ENCODE measurements at places on chromosomes 7 and 10. TPM values are rescaled to one million over a fixed set of nuclear protein-coding genes. Genes with fewer than 3 reads are reported as not detected.

DNA sequence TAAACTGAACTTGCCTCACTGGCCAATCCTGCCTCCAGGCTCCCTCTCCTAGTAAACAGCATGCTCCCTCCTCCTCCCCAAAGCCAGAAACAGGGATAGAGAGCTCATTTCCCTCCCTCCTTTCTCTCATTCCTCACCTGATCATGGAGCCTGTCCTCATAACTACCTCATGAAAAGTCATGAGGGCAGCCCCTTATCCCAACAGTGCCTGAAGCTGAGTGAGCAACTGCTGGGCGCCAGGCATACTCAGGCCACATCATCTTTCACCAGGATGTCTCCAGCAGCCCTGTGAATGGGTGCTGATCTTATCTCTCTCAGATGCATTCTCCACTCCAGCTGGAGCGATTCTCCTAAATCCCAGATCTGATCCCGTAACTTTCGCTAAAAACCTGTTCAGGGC lies 307.2 kb downstream of the PRPF18 start:
- peaks cover 4% of the 10 kb centered on the region for H3K27me3 ChIP-seq
- no peaks in the 10 kb centered on the region for H3K36me3 ChIP-seq
- no peaks in the 10 kb centered on the region for H3K4me1 ChIP-seq
- H3K27ac ChIP-seq = no peak overlapping the region
- no peak overlapping the region for H3K4me3 ChIP-seq
- no peak for DNase-seq

Gene MSS51
- 1.8 TPM for total RNA-seq

Gene CTTNBP2
- 3.9 TPM for total RNA-seq

DNA sequence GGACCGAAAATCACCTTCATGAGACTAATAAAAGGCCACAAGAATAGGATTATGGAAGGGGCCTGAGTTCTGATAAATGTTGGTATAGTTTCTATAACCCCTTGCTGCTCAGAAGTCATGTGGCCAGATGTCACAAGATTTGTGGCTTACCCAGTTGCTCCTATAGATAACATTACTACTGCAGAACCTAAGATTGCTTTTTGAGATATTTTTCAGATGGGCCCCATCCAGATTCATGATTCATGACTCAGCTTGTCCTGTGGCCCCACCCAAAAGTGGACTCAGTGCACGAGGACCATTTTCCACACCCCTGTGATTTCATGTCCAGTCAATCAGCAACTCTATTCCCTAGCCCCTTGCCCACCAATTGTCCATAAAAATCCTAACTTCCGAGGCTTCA lies 209.0 kb downstream of the ACTR3B start:
- DNase-seq = no peak
- no peaks in the 10 kb centered on the region for H3K4me1 ChIP-seq
- no peaks in the 10 kb centered on the region for H3K36me3 ChIP-seq
- H3K27me3 ChIP-seq = no peaks in the 10 kb centered on the region

- no peak for DNase-seq
- no peak overlapping the region for H3K4me3 ChIP-seq
- H3K27ac ChIP-seq = no peak overlapping the region
- H3K36me3 ChIP-seq = no peaks in the 10 kb centered on the region
Measured at GRCh38 chr7:158620839-158621441, 33.3 kb upstream of the PTPRN2 start.

Gene ABCB1
- total RNA-seq = 14.1 TPM

Gene SNX8
- 34.5 TPM for total RNA-seq

DNA sequence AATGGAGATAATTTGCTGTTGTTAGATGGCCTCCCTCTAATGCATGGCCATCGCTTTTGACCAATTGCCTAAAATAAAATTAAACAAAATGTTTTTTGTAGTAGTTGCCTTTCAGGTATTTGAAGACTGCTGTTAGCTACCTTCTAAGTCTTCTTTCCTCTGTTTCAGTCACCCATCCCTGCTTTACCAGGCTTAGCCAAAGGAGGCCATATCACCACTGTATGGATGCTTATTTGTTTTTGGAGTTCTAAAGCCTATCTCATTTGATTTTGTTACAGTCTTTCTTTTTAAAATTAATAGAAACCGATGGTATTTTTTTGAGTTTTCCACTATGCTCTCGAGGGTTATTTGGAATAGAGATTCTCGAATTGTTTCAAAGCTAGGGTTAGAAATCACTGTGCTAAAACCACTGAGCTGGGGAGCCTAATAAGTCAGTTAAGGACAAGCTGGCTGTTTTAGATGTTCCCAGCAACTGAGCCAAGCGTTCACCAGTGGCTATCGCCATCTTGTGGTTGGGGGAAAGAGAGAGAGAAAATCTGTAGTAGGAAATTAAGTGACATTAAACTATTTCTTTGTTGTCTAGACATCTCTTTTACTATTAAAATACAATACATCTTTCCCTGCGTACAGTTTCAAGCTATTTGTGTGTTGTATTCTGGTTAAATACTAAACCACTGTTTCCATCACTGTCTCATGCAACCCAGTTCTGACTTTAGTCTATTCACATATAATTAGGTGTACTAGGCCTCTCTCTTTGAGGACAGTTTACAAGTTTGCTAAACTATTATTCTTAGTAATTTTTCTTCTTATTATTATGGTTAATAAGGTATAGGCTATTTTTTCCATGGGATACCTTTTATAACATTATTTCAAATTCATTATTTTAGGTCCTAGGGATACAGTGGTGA lies 52.2 kb downstream of the GPR158 start:
- H3K27me3 ChIP-seq = no peaks in the 10 kb centered on the region
- DNase-seq = no peak
- H3K4me1 ChIP-seq = no peaks in the 10 kb centered on the region
- no peaks in the 10 kb centered on the region for H3K36me3 ChIP-seq
- no peak overlapping the region for H3K27ac ChIP-seq
- no peak overlapping the region for H3K4me3 ChIP-seq

Gene LDB1
- 54.3 TPM for total RNA-seq

Gene OIT3
- not detected for total RNA-seq

- H3K4me3 ChIP-seq = no peak overlapping the region
- H3K36me3 ChIP-seq = no peaks in the 10 kb centered on the region
- no peaks in the 10 kb centered on the region for H3K27me3 ChIP-seq
- no peaks in the 10 kb centered on the region for H3K4me1 ChIP-seq
- DNase-seq = no peak
- H3K27ac ChIP-seq = no peak overlapping the region
Measured at GRCh38 chr7:88429382-88429781, 122.7 kb upstream of the STEAP4 start.

Gene CYREN
- 27.3 TPM for total RNA-seq

GRCh38 chr7:149872419-149873073 lies 1.2 kb upstream of the ATP6V0E2 start:
- peak overlapping the region; percentile 89 for H3K27ac ChIP-seq
- peak overlapping the region; percentile 84 for H3K4me3 ChIP-seq
- H3K27me3 ChIP-seq = no peaks in the 10 kb centered on the region
- no peak for DNase-seq
- H3K36me3 ChIP-seq = peaks cover 5% of the 10 kb centered on the region

GRCh38 chr7:12578930-12579640 lies 8.6 kb downstream of the SCIN start:
- peaks cover 3% of the 10 kb centered on the region for H3K4me1 ChIP-seq
- no peak overlapping the region for H3K27ac ChIP-seq
- DNase-seq = no peak
- no peak overlapping the region for H3K4me3 ChIP-seq
- H3K27me3 ChIP-seq = no peaks in the 10 kb centered on the region
- H3K36me3 ChIP-seq = no peaks in the 10 kb centered on the region

Gene HTR5A
- not detected for total RNA-seq

GRCh38 chr7:22823142-22823497 lies 471 bp upstream of the TOMM7 start:
- peaks cover 34% of the 10 kb centered on the region for H3K4me1 ChIP-seq
- H3K27me3 ChIP-seq = no peaks in the 10 kb centered on the region
- peak overlapping the region; percentile 89 for H3K4me3 ChIP-seq
- DNase-seq = no peak
- peak overlapping the region; percentile 90 for H3K27ac ChIP-seq

Gene INMT
- 296 TPM for total RNA-seq

DNA sequence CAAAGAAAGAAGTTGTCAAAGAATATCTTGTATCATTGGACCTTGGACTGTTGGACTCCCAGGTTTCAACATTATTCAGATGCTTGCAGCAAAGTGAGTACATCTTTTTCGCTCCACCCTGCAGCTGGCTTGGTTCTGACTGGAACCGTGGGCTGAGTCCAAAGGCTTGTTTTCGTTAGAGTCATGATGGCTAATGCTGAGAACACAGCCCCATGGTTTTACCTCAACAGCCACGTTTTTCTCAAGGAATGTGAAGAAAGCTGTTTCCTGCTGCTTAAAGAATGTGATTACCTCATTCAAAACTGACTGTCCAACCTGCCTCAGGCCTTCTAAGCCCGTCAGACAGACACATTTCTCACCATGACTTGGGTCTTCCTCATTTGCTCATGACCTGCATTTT lies 69.5 kb downstream of the STEAP1B start:
- no peak overlapping the region for H3K4me3 ChIP-seq
- H3K27me3 ChIP-seq = no peaks in the 10 kb centered on the region

DNA sequence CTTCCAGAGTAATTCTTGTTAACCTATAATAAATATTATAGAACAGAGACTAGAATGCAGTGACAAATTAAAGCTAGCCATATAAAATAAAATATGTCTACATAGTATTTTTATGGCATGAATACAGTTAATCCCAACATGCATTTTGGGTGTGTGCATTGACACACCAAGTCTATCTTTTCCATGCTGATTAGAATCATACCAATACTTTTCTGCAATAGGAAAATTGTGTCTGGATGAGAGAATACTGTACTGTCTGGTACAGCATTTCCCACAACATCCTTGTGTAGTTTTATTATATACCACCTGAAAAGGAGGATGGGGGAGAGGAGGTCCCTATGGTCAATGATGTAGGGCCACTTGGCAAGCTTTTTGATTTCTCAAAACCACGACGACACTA lies 100.3 kb downstream of the ARHGAP21 start:
- H3K27ac ChIP-seq = no peak overlapping the region
- no peak overlapping the region for H3K4me3 ChIP-seq
- no peak for DNase-seq
- no peaks in the 10 kb centered on the region for H3K4me1 ChIP-seq
- no peaks in the 10 kb centered on the region for H3K27me3 ChIP-seq

Gene ZC3HAV1L
- 7.8 TPM for total RNA-seq

GRCh38 chr7:43077732-43078391 lies 34.6 kb upstream of the HECW1 start:
- no peaks in the 10 kb centered on the region for H3K36me3 ChIP-seq
- no peaks in the 10 kb centered on the region for H3K4me1 ChIP-seq
- no peak for DNase-seq
- H3K27ac ChIP-seq = no peak overlapping the region
- H3K4me3 ChIP-seq = no peak overlapping the region

DNA sequence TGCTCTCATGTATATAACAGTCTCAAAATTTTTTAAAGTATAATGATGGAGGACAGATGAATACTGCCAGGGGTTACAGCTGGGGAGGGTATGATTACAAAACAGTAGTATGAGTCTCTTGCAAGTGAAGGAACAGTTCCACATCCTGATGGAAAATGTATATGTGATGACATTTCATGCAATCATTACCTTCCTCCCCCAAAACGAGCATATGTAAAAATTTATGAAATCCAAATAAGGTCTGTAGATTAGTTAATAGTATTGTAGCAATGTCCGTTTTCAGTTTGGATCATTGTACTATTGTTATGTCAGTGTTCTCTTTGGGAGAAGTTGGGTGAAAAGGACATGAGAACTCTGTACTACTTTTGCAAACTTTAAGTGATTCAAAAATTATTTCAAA lies 38.0 kb downstream of the DRGX start:
- H3K4me1 ChIP-seq = peaks cover 6% of the 10 kb centered on the region
- no peak overlapping the region for H3K4me3 ChIP-seq
- H3K36me3 ChIP-seq = no peaks in the 10 kb centered on the region
- no peaks in the 10 kb centered on the region for H3K27me3 ChIP-seq
- no peak for DNase-seq

Gene THNSL1
- 2.9 TPM for total RNA-seq
